Sigmoid colon (tissue), 7 donors: ENCODE measurements at places on chromosomes 1 and 21. TPM values are rescaled to one million over a fixed set of nuclear protein-coding genes. Genes with fewer than 3 reads are reported as not detected.

- no peak overlapping the region for H3K27ac ChIP-seq
- H3K4me1 ChIP-seq, result no peaks in the 10 kb centered on the region
- DNase-seq, result no peak
- no peaks in the 10 kb centered on the region for H3K36me3 ChIP-seq
Measured at GRCh38 chr1:22918644-22919043, 54.0 kb downstream of the LACTBL1 start.

DNA sequence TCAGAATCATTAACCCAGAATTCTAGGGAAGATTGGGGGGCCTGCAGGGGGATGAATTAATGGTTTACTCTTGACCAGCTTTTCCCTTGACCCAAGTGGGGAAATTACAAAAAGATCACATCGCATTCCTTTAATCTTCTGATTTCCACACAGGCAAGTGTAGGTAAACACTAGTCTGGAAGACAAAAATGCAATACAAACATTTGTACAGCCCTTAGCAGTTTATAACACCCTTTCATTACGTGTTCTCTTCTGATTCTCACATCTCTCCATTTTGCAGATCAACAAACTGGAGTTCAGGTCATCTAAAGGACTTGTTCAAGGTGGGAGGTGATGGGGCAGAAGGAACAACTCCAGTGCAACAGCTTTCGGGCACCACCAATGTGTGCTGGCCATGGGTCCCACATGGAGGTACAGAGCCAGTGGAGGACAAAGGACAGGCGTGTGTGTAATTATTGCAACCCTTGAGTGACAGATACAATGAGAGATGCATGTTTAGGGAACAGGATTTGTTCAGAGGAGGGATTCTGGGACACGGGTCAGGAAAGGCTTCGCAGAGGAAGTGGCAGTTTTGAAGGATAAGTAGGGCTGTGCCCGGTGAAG is 20.4 kb downstream of the ATF3 start:
- H3K36me3 ChIP-seq, result no peaks in the 10 kb centered on the region
- no peak overlapping the region for H3K27ac ChIP-seq
- no peaks in the 10 kb centered on the region for H3K4me1 ChIP-seq

DNA sequence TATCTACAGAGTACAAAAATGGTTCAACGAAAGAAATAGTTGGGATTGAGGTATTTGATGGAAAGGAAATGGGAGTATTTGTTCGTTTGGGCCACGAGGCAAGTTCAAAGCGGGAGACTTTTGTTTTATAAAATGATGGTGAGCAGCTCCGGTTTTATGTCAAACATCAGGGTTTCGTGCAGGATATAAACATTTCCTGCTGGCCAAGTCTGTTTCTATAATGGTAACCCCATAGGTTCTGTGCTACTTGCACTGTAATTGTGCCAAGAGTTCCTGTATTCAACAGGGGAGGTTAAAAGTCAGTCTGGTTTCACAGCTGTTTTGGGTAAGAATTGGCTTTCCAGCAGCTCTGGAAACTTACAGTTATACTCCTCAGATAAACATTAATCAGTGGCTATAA is 290.3 kb upstream of the NRIP1 start:
- H3K27me3 ChIP-seq, result no peaks in the 10 kb centered on the region
- no peak overlapping the region for H3K4me3 ChIP-seq
- no peak for DNase-seq

GRCh38 chr1:224431726-224432125 is 2.9 kb downstream of the WDR26 start:
- H3K27ac ChIP-seq, result peak overlapping the region; percentile 97
- peaks cover 51% of the 10 kb centered on the region for H3K4me1 ChIP-seq
- DNase-seq, result no peak
- no peaks in the 10 kb centered on the region for H3K27me3 ChIP-seq

ARHGEF11 gene
- 14.8 TPM for polyA plus RNA-seq

- H3K4me1 ChIP-seq, result peaks cover 28% of the 10 kb centered on the region
Measured at GRCh38 chr1:20174937-20175666, 10.8 kb upstream of the UBXN10 start.

DNA sequence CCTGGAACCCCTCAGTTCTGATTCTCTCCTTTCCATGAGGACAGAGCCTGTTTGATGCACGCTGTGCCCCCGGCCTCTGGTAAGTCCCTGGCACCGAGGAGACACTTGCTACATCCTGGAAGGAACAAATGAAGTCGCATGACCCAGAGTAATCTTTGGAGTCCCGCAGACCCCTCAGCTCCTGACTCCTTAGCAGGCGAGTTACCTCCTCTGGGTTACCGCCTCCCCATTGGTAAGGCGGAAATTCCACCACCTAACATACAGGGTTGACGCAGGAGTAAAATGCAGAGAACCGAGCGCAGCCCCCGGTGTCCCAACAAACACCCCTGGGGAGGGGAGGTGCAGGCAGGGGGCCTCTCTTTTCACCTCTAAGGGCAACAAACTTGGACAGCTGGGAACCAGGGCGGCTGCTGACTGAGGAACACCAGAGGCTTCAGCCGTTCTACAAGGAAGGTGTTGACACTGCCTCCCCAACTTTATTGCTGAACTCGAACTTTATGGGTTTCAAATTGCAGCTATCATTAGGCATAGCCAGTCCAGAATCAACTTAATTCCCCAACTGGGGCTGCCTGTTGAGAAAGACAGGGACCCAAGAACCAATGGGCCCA is 115.3 kb upstream of the IFFO2 start:
- no peak overlapping the region for H3K4me3 ChIP-seq
- DNase-seq, result no peak
- H3K27ac ChIP-seq, result no peak overlapping the region
- H3K27me3 ChIP-seq, result no peaks in the 10 kb centered on the region
- H3K4me1 ChIP-seq, result peaks cover 46% of the 10 kb centered on the region

UBASH3A gene
- polyA plus RNA-seq, result not detected

- no peak overlapping the region for H3K4me3 ChIP-seq
- H3K36me3 ChIP-seq, result no peaks in the 10 kb centered on the region
- no peaks in the 10 kb centered on the region for H3K4me1 ChIP-seq
- DNase-seq, result no peak
- no peaks in the 10 kb centered on the region for H3K27me3 ChIP-seq
Measured at GRCh38 chr21:26732432-26733221, 112.6 kb downstream of the ADAMTS1 start.

DNA sequence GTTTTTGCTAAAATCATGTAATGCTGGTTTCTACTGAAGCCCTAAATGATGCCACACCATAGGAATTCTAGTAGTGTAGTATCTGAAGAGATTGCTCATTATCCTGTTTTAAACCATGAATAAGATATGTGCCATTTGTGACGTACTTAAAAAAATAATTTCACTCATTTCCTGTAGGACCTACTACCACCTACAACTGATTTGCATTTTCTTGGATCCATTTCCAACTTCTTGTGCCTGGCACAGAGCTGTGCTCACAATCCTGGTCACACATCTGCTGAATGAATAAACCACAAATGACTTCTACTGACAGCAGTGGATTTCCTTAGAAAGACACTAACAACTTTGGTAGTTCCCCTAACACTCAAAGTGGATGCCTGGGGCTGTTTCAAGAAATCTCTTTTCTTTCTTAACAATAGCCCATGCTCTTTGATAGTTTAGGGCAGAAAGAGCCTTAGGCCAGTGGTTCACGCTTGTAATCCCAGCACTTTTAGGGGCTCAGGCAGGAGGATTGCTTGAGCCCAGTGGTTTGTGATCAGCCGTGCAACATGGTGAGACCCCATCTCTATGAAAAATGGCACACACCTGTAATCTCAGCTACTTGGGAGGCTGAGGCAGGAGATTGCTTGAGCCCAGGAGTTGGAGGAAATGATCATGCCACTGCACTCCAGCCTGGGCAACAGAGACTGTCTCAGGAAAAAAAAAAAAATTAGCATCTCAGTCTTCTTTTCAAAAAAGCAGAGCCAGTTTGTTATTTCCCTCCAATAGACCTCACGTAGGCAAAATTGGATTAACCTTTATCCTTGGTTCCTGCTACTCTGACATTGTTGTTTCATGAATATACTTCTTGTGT is 13.0 kb upstream of the BATF3 start:
- no peaks in the 10 kb centered on the region for H3K36me3 ChIP-seq
- H3K4me1 ChIP-seq, result no peaks in the 10 kb centered on the region
- H3K4me3 ChIP-seq, result no peak overlapping the region
- no peaks in the 10 kb centered on the region for H3K27me3 ChIP-seq
- DNase-seq, result no peak

KIF21B gene
- 2.1 TPM for polyA plus RNA-seq

FAM43B gene
- polyA plus RNA-seq, result 0.29 TPM

IL10 gene
- 2.8 TPM for polyA plus RNA-seq

DNA sequence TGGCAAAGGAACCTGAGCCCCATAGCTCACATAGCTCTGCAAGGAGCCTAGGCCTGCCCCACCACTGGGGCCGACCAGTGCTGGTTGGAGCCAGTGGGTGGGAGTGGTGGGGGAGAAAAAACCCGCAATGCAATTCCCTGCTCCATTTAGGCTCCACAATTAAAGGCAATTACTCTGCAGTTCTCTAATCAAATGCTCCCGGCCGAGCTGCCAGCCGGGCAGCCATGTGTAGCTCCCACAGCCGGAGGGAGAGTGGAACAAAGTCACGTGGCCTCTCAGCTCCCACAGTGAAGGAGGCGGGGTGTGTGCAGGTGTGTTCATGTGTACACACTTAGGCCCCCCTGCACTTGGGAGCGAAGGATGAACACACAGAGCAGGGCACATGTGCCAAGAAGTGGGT is 81.6 kb downstream of the KIRREL1 start:
- no peak overlapping the region for H3K4me3 ChIP-seq
- H3K36me3 ChIP-seq, result peaks cover 15% of the 10 kb centered on the region
- no peak overlapping the region for H3K27ac ChIP-seq
- peak; percentile 58 for DNase-seq

GRCh38 chr1:18539171-18539570 is 58.4 kb downstream of the KLHDC7A start:
- no peak overlapping the region for H3K27ac ChIP-seq
- H3K36me3 ChIP-seq, result no peaks in the 10 kb centered on the region
- peaks cover 46% of the 10 kb centered on the region for H3K27me3 ChIP-seq
- H3K4me3 ChIP-seq, result no peak overlapping the region
- DNase-seq, result no peak

IFNAR1 gene
- polyA plus RNA-seq, result 6.6 TPM

NUP210L gene
- 0.01 TPM for polyA plus RNA-seq

DNA sequence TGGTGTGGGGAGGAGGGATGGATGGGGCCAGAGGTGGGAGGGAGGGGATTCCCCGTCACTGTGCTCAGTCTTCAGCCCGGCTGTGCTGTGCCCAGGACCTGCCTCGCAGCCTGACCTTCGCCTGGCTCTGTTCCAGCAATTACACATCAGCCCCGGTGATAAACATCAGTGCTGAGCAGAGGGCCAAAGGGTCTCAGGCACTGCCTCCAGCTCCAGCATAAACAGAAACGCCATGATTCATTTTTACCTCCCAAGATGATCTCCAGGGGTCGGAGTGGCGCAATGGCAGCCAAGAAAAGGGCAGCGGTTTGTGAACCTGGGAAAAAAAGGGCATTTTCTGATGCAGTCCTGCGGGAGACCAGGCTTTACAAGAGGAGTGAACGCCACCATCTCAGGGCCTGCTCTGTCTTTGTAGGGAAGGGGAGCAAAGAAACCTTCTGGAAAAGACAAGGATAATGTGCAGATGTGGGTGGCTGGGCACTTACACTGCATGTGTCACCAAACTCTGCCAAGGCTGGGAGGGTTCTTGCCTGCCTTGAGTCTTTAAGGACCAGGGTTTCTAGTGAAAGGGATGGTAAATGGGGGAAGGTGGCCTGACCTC is 28.1 kb downstream of the SHISA4 start:
- H3K36me3 ChIP-seq, result peaks cover 4% of the 10 kb centered on the region
- H3K4me1 ChIP-seq, result peaks cover 100% of the 10 kb centered on the region
- peak overlapping the region; percentile 86 for H3K27ac ChIP-seq
- H3K4me3 ChIP-seq, result no peak overlapping the region
- peak; percentile 95 for DNase-seq
- H3K27me3 ChIP-seq, result no peaks in the 10 kb centered on the region

DNA sequence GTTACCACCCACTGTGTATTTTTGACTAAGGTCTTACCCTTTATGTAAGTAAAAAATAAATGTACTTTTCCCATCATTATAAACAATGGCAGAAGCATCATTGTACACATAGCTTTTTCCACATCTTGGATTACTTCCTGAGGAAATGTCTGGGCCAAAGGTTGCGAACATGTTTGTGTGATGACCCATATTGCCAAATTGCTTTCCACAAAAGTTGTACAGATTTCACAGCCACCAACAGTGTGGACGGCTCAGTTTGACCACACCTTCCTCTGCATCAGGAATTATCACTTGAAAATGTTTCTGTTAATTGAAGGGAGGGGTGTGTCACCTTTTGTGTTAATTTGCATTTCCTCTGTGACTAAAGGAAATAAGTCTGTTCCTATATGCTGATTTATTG is 25.7 kb downstream of the AKNAD1 start:
- H3K4me3 ChIP-seq, result no peak overlapping the region
- H3K27me3 ChIP-seq, result no peaks in the 10 kb centered on the region
- peaks cover 46% of the 10 kb centered on the region for H3K4me1 ChIP-seq
- H3K36me3 ChIP-seq, result no peaks in the 10 kb centered on the region

DNA sequence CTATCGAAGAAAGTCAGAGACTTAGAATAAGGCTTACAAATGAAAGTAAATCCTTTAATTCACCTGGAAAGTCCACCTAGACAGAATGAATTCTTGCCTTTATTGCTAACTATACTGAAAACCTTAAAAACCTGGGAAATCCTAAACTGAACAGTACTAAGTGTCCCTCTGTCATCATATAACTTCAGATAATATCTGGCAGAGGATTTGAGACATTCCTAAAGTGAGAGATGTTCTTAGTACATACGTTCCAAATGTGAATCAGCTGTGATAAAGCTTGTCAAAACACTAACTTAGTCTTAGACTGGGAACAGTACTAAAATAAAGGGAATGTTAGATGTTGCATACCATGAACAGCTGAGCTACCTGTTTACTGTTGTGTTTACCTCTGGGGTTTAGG is 121.7 kb downstream of the TNFSF18 start:
- no peak overlapping the region for H3K4me3 ChIP-seq
- H3K36me3 ChIP-seq, result no peaks in the 10 kb centered on the region
- H3K27me3 ChIP-seq, result no peaks in the 10 kb centered on the region
- no peak overlapping the region for H3K27ac ChIP-seq
- no peak for DNase-seq
- no peaks in the 10 kb centered on the region for H3K4me1 ChIP-seq

ELAVL4 gene
- polyA plus RNA-seq, result 0.23 TPM

- no peak overlapping the region for H3K4me3 ChIP-seq
- no peaks in the 10 kb centered on the region for H3K36me3 ChIP-seq
- H3K27me3 ChIP-seq, result no peaks in the 10 kb centered on the region
- DNase-seq, result no peak
Measured at GRCh38 chr1:8813991-8814390, 3.4 kb downstream of the RERE start.

SEC16B gene
- polyA plus RNA-seq, result 4.1 TPM

- H3K27ac ChIP-seq, result no peak overlapping the region
- no peak for DNase-seq
- H3K27me3 ChIP-seq, result no peaks in the 10 kb centered on the region
- no peaks in the 10 kb centered on the region for H3K36me3 ChIP-seq
Measured at GRCh38 chr1:74205266-74205665, 7.2 kb downstream of the FPGT start.

EVA1C gene
- polyA plus RNA-seq, result 3.5 TPM

DNA sequence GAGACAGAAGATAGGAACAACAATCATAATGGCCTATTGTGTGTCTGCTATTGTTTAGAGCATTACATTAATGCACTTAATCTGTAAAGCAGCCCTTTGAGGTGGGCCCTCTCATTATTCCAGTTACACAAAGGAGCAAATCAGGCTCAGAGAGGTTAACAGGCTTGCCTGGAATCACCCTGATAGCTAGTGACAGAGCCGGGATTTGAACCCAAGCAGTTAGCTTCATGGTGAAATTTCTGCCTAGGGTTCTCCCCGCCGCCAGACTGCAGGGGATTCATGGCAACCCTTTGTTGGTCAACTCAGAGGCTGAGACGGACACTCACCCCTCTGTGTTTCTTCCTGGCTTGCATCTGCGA is 7.1 kb downstream of the HEYL start:
- peaks cover 4% of the 10 kb centered on the region for H3K27me3 ChIP-seq
- no peaks in the 10 kb centered on the region for H3K36me3 ChIP-seq
- no peak for DNase-seq
- H3K4me3 ChIP-seq, result no peak overlapping the region

BSND gene
- polyA plus RNA-seq, result not detected

PRELP gene
- polyA plus RNA-seq, result 15.1 TPM
